Stimulated activated CD4-positive, alpha-beta T cell treated with anti-CD3 and anti-CD28 coated beads, TNF-alpha, amount 100 ng/mL, for 48 hours (primary cell): ENCODE measurements at places on chromosomes 5 and 9.

GRCh38 chr5:74396913-74397622 is 243.5 kb downstream of the ENC1 start:
- DNase-seq, result no peak

DNA sequence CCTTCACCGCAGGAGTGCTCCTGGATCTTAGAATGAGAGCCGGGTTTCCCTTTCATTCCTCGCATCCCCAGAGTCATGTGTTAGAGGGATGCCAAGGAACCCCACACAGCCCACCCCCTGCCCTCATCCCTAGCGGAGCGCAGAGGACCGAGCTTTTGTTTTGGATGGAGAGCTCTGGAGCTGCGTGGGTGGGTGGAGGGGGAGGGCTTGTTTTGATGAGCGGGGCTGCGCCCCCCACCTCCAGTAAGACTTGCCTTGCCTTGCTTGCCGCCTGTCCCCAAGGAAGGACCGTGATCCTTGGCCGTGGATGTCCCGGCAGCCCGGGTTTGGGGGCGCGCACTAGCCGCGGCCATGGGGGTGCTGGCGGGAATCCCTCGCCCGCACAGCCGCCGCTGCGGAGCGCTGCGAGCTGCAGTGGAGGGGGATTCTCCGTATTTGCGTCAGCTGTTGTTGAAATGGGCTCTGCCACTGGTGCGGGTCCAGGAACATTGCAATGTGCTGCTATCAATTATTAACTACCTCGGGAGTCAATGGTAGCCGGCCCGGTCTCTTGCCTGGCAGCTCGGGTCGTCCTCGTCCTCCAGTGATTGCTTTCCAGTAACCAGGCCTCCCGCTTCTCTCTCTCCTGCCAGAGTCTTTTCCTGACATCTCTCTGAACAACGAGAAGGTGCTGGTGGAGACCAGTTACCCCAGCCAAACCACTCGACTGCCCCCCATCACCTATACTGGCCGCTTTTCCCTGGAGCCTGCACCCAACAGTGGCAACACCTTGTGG is 1.0 kb downstream of the EGR1 start:
- no peak for DNase-seq

DNA sequence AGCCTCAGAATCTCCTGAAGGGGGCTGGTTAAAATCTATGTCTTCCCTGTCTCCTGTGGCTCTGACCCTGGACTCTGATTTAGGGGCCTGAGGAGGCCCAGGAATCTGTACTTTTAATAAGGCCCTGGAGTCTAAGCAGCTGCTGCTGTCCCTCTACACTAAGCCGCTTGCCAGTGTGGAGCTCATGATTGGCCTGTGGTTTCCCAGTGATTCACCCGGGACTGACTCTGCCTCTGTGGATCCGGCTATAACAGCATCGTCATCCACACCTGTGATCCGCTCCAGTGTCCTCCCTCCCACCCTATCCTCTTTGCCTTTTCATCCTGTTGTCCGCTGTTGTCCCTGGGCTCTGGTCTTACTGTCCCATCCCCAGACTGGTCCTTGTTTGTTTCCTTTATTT is 3.7 kb downstream of the SLC31A2 start:
- no peak for DNase-seq

- no peak for DNase-seq
Measured at GRCh38 chr5:153863951-153864350, 174.8 kb downstream of the FAM114A2 start.

DNA sequence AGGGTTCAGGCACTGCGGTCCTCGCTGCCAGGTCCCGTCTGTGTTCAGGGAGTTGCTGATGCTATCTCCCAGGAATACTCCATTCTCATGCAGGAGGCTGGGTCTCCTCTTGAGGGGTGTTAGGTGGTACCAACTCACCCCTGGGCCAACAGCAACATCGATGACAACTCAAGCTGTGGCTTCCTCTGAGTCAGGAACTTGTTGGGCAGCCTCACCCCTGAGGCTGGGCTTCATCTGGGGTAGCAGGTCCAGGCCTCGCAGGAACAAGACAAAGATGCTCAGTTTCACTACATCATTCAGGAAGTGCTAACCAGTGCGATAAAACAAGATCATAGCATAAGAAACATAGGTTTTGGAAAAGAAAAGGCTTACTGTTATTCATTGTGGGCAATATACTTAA is 125.9 kb downstream of the SYK start:
- no peak for DNase-seq

GRCh38 chr9:97478301-97478981 is 23.0 kb upstream of the TMOD1 start:
- DNase-seq, result no peak

GRCh38 chr9:33166231-33167083 is 679 bp downstream of the B4GALT1 start:
- no peak for DNase-seq

GRCh38 chr9:69115621-69116020 is 58.5 kb upstream of the TJP2 start:
- DNase-seq, result no peak

DNA sequence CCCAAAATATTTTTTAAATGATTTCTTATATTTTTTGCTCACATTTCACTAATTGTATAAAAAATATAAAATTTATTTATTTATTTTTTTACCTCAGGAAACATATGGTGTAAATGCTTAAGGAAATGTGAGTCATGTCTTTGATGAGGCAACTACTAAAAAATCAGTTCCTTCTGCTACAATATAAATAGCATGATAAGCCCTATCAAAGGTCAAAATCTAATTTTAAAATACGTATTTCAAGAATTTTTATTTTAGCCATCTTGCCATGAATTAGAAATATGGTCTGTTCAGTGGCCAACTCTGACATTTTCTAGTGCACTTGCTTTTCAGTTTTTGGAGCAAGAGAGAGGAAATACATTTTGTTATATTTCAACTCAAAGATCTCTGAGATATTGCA is 50.5 kb downstream of the PDE4D start:
- DNase-seq, result no peak

DNA sequence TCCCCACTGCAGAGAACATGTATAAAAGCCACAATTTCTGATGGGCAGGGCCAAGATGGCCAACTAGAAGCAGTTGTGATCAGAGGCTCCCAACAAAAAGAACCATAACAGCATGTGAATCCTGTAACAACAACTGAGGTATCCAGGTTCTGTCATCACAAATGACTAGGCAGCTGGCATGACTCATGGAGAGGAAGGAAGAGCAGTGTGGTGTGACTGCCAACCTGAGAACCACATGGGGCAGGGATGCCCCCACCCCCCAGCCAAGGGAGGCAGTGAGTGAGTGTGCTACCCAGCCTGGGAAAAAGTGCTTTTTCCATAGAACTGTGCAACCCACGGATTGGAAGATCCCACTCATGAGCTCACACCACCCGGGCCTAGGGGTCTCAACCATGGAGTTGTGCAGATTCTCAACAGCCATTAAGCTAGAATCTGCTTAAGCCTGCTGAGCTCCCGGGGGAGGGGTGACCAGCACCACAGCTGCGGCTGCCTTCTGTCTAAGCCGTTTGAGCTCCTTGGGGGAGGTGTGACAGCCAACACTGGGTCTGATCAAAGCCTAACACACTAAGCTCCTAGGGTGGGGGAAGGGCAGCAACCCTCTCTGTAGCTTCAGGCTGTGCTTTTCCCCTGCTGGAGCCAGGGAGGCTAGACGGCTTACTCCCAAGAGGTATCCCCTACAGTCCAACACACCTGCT is 80.1 kb upstream of the DMAC1 start:
- DNase-seq, result peak; percentile 6
